ENCODE measurements at places on chromosomes 1 and 21.

GRCh38 chr1:68168545-68169171 lies 63.7 kb downstream of the WLS start:
- DNase-seq: no peak

- DNase-seq: no peak
Observed at GRCh38 chr1:178388418-178389145, 108.2 kb downstream of the CLEC20A start.

GRCh38 chr21:32612999-32613337 lies 791 bp upstream of the CFAP298 start:
- no peak for DNase-seq

GRCh38 chr21:30434033-30434631 lies 4.1 kb downstream of the KRTAP13-4 start:
- peak; percentile 75 for DNase-seq
